Endodermal cell (in vitro differentiated cells): ENCODE measurements at places on chromosomes 5 and 9.

- H3K27ac ChIP-seq: no peak overlapping the region
- no peaks in the 10 kb centered on the region for H3K36me3 ChIP-seq
- no peaks in the 10 kb centered on the region for H3K27me3 ChIP-seq
- H3K4me1 ChIP-seq: no peaks in the 10 kb centered on the region
- DNase-seq: no peak
- no peak overlapping the region for H3K4me3 ChIP-seq
Observed at GRCh38 chr5:156020647-156021046, 306.3 kb upstream of the SGCD start.

DNA sequence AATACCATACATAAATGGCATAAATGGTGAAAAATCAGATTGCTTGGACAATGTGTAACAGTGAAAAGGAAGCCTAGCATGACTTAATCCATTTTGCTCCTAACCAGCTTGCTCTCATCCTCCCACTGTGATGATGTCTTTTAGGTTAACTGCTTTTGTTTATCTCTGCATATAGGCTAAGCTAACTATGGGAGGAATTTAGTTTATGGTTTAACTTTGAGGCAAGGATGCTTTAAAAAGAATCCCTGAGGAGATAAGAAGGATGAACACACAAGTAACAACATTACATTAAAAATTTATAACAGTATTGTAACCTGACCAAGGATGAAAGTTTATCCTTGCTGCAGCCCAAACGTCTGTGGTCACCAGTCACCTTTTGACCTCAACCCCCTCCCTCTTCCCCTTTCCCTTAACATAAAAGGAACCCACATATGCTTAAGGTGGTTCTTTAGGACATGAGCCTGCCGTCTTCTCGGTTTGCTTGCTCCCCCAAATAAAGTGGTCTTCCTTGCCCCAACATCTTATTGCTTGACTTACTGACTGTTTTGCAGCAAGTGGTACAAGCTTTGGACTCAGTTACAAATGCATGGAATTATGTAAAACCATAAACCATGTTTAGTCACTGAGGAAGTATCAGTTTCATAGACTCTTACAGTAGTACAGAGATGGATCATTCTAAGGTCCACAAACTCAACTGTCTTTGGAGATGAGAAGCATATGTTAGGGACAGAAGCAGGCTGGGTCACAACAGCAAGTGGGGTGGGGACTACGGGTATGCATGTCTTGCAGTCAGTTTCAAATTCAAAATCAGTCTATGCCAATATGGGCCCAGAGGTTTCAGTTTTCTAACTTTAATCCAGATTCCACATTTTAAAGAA lies 31.3 kb downstream of the AGXT2 start:
- H3K4me1 ChIP-seq: peaks cover 5% of the 10 kb centered on the region
- no peaks in the 10 kb centered on the region for H3K36me3 ChIP-seq
- DNase-seq: no peak
- H3K4me3 ChIP-seq: no peak overlapping the region

DNA sequence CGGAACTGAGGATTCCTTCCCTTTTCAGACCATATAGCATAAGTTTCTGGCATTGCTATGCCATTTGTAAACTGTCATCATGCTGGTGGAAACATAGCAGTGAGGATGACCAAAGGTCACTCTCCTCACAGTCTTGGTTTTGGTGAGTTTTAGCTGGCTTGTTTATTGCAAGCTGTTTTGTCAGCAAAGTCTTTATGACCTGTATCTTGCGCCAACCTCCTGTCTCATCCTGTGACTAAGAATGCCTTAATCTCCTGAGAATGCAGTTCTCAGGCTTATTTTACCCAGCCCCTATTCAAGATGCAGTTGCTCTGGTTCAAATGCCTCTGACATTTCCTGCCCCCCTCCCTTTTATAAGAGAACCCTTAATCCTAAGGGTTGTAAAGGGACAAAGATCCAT lies 26.7 kb upstream of the GRIA1 start:
- no peaks in the 10 kb centered on the region for H3K27me3 ChIP-seq
- no peak overlapping the region for H3K27ac ChIP-seq
- no peaks in the 10 kb centered on the region for H3K36me3 ChIP-seq

DNA sequence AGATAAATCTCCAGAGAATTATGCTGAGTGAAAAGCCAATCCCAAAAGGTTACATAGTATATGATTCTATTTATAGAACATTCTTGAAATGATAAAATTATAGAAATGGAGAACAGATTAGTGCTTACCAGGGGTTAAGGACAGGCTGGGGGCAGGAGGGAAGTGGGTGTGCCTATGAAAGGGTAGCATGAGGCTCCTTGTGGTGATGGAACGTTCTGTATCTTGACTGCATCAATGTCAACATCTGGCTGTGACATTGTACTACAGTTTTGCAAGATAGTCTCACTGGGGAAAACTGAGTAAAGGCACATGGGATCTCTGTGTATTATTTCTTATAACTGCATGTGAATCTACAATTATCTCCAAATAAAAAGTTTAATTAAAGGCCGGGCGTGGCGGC lies 22.3 kb downstream of the ORM2 start:
- H3K4me1 ChIP-seq: no peaks in the 10 kb centered on the region
- no peaks in the 10 kb centered on the region for H3K27me3 ChIP-seq
- peaks cover under 1% of the 10 kb centered on the region for H3K36me3 ChIP-seq
- no peak for DNase-seq
- H3K4me3 ChIP-seq: no peak overlapping the region

DNA sequence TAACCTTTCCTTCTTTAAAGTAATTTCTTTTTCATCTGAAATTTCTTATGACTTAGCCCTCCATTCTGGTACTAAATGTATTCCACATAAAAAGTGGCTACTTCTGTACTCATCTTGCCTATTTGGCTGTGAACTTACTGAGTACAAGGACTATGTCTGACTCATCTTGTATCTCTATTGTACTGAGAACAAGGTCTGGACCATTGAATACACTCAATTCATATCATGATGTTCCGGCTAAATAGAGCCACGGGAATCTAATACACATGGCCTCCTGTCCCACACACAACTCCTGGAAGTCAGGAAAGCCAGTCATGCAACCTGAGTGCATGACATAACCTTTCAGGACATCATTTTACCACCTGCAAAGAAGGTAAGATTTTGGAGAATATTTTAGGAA lies 203.9 kb downstream of the PLK2 start:
- DNase-seq: no peak
- no peaks in the 10 kb centered on the region for H3K36me3 ChIP-seq
- H3K27me3 ChIP-seq: no peaks in the 10 kb centered on the region
- H3K27ac ChIP-seq: no peak overlapping the region

GRCh38 chr9:38387751-38388150 lies 4.8 kb upstream of the ALDH1B1 start:
- DNase-seq: no peak
- H3K4me3 ChIP-seq: no peak overlapping the region
- H3K27ac ChIP-seq: no peak overlapping the region
- H3K36me3 ChIP-seq: no peaks in the 10 kb centered on the region
- H3K4me1 ChIP-seq: peaks cover 9% of the 10 kb centered on the region

GRCh38 chr5:43225649-43226245 lies 33.7 kb downstream of the NIM1K start:
- H3K36me3 ChIP-seq: no peaks in the 10 kb centered on the region
- H3K4me3 ChIP-seq: no peak overlapping the region
- no peak overlapping the region for H3K27ac ChIP-seq
- H3K4me1 ChIP-seq: no peaks in the 10 kb centered on the region

DNA sequence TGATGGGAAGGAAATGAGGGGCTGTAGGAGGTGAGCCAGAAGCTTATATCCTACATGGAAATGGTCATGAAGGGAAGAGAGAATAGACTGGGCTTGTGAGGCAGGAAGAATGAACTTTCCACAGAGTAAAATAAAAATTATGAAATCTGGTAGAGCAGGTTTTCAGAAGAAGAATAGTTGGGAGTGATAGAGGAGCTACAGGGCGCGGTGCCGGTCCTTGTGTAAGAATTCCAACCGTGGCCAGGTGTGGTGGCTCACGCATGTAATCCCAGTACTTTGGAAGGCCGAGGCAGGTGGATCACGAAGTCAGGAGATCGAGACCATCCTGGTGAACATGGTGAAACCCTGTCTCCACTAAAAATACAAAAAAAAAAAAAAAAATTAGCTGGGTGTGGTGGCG lies 8.9 kb upstream of the UNC13B start:
- H3K4me1 ChIP-seq: no peaks in the 10 kb centered on the region
- no peaks in the 10 kb centered on the region for H3K27me3 ChIP-seq
- no peaks in the 10 kb centered on the region for H3K36me3 ChIP-seq
- no peak overlapping the region for H3K4me3 ChIP-seq
- DNase-seq: no peak

- H3K4me3 ChIP-seq: no peak overlapping the region
- no peak for DNase-seq
- H3K36me3 ChIP-seq: no peaks in the 10 kb centered on the region
- peaks cover 3% of the 10 kb centered on the region for H3K4me1 ChIP-seq
- no peak overlapping the region for H3K27ac ChIP-seq
Observed at GRCh38 chr9:80204054-80204453, 632.3 kb downstream of the TLE4 start.

GRCh38 chr9:81964218-81965171 lies 21.2 kb downstream of the SPATA31D3 start:
- H3K36me3 ChIP-seq: no peaks in the 10 kb centered on the region
- H3K27ac ChIP-seq: no peak overlapping the region
- DNase-seq: no peak
- H3K4me3 ChIP-seq: no peak overlapping the region

GRCh38 chr5:10250806-10251276 lies 761 bp downstream of the CCT5 start:
- peak overlapping the region; percentile 96 for H3K4me3 ChIP-seq
- peaks cover 38% of the 10 kb centered on the region for H3K36me3 ChIP-seq
- H3K27me3 ChIP-seq: no peaks in the 10 kb centered on the region
- no peak for DNase-seq

GRCh38 chr9:132634327-132634726 lies 35.5 kb downstream of the DDX31 start:
- no peak overlapping the region for H3K4me3 ChIP-seq
- no peaks in the 10 kb centered on the region for H3K27me3 ChIP-seq
- no peak overlapping the region for H3K27ac ChIP-seq
- DNase-seq: no peak
- H3K36me3 ChIP-seq: peaks cover 87% of the 10 kb centered on the region

- H3K27ac ChIP-seq: no peak overlapping the region
- H3K27me3 ChIP-seq: peaks cover 5% of the 10 kb centered on the region
- DNase-seq: no peak
- no peaks in the 10 kb centered on the region for H3K36me3 ChIP-seq
- H3K4me1 ChIP-seq: no peaks in the 10 kb centered on the region
Observed at GRCh38 chr9:84499969-84500582, 159.5 kb upstream of the SLC28A3 start.

- no peak overlapping the region for H3K27ac ChIP-seq
- H3K36me3 ChIP-seq: no peaks in the 10 kb centered on the region
- DNase-seq: no peak
- H3K27me3 ChIP-seq: peaks cover 54% of the 10 kb centered on the region
- H3K4me1 ChIP-seq: no peaks in the 10 kb centered on the region
Observed at GRCh38 chr5:72649449-72649848, 142.2 kb upstream of the ZNF366 start.

GRCh38 chr5:111999286-111999685 lies 242.3 kb upstream of the NREP start:
- H3K27me3 ChIP-seq: no peaks in the 10 kb centered on the region
- H3K36me3 ChIP-seq: no peaks in the 10 kb centered on the region
- DNase-seq: no peak
- no peaks in the 10 kb centered on the region for H3K4me1 ChIP-seq

- no peak for DNase-seq
- H3K27me3 ChIP-seq: peaks cover 92% of the 10 kb centered on the region
- H3K4me1 ChIP-seq: no peaks in the 10 kb centered on the region
- no peaks in the 10 kb centered on the region for H3K36me3 ChIP-seq
Observed at GRCh38 chr5:88396000-88396535, 127.4 kb upstream of the TMEM161B start.

DNA sequence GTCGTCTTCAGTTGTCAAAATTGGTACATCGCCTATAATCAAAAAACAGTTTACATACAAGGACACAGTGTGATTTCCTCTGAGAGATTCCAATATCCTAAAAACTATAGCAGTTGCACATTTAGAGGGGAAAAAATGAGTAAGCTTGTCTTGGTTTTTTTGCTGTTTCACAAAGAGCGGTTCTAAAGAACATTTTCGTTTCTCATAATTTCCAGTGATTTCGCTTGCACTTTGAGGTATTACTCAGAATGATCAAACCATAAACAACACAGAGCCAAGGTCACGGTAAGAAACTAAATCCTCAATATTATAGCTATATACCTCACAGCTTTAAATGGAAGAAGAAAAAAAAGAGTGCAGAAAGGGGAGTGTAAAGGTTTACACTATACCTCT lies 861 bp downstream of the MTX3 start:
- no peak overlapping the region for H3K27ac ChIP-seq
- no peak for DNase-seq
- H3K27me3 ChIP-seq: peaks cover 16% of the 10 kb centered on the region

DNA sequence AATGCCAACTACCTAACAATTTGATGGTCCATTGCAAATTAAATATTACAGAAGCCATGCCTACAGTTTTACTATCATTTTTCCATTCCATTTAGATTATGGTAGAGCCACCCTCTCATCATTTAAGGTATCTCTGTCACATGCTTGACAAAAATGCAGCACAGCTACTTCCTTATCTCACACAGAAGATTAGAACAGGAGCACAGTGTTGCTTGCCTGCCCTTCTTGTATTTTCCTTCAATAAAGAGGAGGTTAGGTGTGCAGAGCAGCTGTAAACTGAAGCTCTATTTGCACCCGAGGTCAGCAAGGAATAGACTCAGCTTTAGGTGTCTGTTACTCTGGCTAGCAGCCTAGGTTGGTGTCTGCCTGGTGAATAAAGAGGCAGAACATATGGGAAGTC lies 51.5 kb upstream of the ATP10B start:
- no peak for DNase-seq
- H3K4me1 ChIP-seq: peaks cover 7% of the 10 kb centered on the region
- H3K4me3 ChIP-seq: no peak overlapping the region
- H3K36me3 ChIP-seq: no peaks in the 10 kb centered on the region
- no peaks in the 10 kb centered on the region for H3K27me3 ChIP-seq

DNA sequence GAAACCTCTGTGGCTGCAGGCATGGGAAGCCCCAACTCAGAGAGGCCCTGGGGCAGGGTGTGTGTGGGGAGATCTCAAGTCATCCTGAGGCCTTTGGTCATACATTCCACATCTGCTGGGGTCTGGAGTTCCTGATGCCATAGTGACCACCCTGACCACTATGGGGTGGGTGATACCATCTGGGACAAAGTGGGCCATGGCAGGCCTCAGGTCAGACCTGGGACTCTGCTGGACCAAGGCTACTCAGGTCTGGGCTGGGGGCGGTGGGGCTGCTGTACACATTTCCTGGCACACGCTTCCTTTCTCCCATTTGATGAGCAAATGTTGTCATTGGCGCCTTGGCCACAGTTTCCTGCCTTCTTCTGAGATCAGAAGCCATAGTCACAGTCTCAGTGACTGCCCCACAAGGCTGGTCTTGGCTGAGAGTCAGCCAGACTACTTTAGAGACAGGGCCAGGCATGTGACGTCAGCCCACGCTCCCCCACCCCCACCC lies 15.1 kb upstream of the ACSL6 start:
- no peaks in the 10 kb centered on the region for H3K36me3 ChIP-seq
- no peak for DNase-seq
- H3K27me3 ChIP-seq: no peaks in the 10 kb centered on the region
- H3K27ac ChIP-seq: no peak overlapping the region
- no peaks in the 10 kb centered on the region for H3K4me1 ChIP-seq
- H3K4me3 ChIP-seq: no peak overlapping the region

- H3K4me1 ChIP-seq: no peaks in the 10 kb centered on the region
- no peak overlapping the region for H3K27ac ChIP-seq
- no peaks in the 10 kb centered on the region for H3K36me3 ChIP-seq
- DNase-seq: no peak
- no peak overlapping the region for H3K4me3 ChIP-seq
- H3K27me3 ChIP-seq: no peaks in the 10 kb centered on the region
Observed at GRCh38 chr9:8845808-8846207, 1046.2 kb upstream of the DMAC1 start.
